Effector memory CD4-positive, alpha-beta T cell (primary cell): ENCODE measurements at places on chromosomes 11 and 22.

- no peak for DNase-seq
These were observed 460.0 kb downstream of the BUD13 start for GRCh38 chr11:116312570-116313391.

DNA sequence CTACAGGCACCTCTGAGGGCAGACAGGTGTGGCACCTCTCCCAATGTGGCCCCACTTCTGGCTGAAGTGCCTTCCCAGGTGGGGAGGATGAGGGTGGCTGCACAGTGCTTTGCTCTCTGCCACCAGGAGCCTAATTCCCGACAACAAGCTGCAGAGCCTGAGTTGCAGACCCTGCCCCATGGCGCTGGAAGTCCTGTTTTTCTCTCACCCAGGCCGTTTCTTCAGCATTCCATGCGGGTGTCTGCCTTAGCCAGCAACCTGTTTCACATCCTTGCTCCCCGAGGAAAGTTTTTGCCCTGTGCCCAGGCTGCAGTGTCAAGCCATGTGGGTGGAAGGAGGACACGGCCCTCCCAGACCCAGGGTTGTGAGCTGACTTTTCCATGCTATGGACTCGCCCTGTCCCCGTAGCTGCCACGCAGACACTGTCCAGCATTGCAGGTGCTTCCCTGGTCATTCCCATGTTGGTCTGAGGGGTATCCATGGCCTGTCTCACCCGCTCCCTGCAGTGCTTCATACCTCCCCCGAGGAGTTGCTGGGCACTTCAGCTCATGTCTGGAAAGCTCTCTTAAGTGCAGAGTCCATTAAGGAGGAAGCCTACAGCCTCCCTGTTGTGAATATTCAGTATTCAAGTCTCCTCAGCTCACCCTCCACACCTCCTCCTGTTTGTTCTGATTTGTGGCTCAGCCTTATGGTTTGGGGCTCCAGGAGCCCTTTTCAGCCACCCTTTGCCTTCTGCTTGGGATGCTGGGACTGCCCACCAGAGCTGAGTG, 2.9 kb downstream of the DAGLA start:
- no peak for DNase-seq

- no peak for DNase-seq
These were observed 76.7 kb downstream of the FAR1 start for GRCh38 chr11:13745165-13745564.

DNA sequence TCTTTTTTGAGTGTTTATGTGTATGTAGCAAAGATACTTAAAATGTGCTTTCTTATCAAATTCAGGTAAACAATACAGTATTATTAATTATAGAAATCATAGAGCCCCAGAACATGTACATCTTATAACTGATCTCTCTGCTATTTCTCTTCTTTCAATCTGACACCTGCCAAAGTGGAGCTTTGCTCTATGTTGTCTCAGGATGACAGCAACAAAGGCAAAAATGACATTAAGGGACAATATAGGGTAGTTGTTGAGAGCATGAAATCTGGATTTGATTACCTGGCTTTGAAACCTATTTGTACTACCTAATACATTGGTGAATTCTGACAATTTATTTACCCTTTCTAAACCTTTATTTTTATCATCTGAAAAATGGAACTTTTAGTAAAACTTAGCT, 7.0 kb downstream of the OR5J2 start:
- DNase-seq = no peak

- DNase-seq = no peak
These were observed 211.0 kb downstream of the GRIK4 start for GRCh38 chr11:120722524-120722923.

- DNase-seq = no peak
These were observed 76.1 kb upstream of the LIN7C start for GRCh38 chr11:27582621-27583020.

DNA sequence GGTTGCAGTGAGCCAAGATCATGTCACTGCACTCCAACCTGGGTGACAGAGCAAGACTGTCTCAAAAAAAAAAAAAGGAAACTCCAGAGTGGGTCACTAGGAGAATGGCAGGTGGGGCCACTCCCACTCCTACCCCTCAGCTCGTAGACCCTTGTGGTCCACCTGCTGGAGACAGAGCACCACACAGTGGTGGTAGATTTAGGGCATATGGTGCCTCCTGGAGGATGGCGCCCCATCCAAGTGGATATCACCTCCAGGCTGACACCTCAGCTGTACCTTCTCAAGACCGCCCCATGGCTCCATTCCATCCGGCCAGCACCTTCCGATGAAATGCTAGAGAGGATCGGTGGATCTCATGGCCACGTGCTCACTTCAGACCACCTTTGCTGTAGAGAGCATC, 6.2 kb downstream of the CYTH4 start:
- no peak for DNase-seq

DNA sequence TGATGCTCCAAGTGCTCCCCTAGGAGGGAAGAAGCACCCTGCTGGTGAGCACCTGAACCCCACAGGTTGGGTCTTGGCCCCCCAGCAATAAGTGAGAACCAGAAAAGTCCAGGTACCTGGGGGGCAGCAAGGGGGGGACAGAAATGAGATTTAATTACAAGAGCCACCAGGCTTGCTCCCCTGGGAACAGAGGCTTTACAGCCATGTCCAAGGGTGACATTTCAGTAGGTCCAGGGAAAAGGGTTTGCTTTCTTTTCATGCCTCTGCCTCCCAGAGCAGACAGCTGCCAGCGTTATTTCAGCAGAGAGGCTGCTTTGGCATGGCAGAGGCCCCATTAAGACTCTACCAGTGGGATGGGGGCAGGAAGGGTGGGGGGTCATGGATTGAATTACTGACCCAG, 437.7 kb downstream of the BUD13 start:
- no peak for DNase-seq

GRCh38 chr11:118401880-118402590, 629 bp downstream of the ATP5MG start:
- no peak for DNase-seq

- DNase-seq = no peak
These were observed 15.5 kb downstream of the RHBDD3 start for GRCh38 chr22:29251981-29252911.

DNA sequence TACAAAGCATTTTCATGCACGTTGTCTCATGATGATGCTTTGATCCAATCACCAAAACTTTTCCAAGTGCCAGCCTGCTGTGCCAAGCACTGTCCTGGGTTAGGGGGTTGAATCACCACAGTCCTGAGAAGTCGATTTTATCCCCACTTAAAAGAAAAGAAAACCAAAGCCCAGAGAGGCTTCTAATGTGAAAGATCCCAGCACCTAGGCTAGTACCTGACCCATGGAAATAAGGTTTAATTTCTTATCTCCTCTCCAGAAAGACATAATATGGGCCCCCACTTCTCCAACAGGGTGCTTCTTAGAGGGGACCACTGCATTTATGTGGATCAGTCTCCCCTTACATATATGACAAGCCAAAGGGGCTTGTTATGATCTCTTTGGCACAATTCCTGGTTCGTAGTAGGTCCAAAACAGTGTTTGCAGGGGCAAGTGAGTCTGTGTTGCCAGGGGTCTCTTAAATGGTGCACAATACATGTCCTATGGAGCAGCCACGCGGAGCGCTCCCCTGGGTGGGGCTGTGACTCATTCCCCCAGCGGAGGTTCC, 1.9 kb upstream of the BCL9L start:
- no peak for DNase-seq

GRCh38 chr11:73980001-73980961, 2.4 kb downstream of the UCP2 start:
- peak; percentile 66 for DNase-seq

GRCh38 chr22:22684580-22685561, 40.5 kb downstream of the GGTLC2 start:
- DNase-seq = no peak

DNA sequence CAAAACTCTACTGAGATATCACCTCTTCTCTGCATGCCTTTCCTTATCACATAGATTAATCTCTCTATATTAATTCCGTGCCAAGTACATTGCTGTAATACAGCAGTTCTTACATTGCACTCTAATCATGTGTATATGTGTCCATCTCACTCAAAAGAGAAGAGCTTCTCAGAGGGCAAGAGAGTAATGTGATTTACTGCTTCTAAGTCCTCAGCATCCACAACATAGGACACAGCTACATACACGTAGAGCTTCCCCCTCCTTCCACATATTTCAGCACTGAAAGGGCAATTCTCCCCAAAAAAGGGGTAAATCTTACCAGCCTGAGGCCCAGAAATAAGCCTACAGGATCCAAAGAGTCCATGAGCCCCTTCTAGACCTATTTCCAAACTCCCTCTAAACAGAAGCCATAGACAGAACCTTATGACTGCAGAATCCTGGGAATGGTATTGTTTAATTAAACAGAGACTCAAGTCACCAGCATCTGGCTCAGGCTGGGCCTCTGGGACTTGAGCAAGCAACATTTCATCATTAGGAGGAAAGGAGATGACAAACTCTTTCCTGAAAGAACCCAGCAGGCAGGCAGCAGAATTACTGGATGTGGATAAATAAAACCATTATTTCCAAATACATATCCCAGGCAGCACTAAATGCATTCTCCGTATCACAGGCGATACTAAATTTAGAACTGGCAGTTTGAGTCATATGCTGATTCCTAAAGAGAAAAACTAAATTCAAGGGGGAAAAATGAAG, 87.2 kb downstream of the KCNC1 start:
- DNase-seq = no peak

DNA sequence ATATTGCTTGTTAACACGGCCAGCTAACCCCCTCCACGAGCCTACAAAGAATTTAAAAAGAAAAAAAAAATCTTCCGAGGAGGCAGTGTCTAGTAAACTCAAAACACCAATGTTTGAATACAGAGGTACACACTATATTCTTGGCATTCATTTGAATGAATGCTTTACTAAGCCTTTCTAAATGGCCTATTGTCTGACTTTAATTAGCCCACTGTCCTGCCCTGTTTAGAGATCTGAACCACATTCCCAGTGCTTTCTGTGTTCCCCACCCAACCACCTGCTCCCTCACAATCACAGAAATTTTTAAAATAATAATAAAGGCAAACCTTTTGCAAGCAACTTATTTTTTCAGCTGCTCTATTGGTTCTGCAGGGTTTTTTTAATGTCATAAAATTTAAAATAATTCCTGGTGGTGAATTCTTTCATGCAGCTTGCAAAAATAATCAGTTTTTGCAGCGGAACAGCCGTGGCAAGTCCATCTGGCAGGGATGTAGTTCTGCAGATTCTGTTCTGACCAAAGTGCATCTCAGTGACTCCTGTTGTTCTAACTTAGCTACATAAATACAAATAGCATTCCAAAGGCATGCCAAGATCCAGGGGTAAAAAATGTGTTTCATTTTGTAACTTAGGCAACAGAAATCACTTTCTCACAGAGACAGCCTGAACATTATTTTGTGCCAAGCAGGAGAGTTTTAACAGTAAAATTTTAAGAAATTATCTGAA, 23.8 kb downstream of the POU2AF2 start:
- no peak for DNase-seq

DNA sequence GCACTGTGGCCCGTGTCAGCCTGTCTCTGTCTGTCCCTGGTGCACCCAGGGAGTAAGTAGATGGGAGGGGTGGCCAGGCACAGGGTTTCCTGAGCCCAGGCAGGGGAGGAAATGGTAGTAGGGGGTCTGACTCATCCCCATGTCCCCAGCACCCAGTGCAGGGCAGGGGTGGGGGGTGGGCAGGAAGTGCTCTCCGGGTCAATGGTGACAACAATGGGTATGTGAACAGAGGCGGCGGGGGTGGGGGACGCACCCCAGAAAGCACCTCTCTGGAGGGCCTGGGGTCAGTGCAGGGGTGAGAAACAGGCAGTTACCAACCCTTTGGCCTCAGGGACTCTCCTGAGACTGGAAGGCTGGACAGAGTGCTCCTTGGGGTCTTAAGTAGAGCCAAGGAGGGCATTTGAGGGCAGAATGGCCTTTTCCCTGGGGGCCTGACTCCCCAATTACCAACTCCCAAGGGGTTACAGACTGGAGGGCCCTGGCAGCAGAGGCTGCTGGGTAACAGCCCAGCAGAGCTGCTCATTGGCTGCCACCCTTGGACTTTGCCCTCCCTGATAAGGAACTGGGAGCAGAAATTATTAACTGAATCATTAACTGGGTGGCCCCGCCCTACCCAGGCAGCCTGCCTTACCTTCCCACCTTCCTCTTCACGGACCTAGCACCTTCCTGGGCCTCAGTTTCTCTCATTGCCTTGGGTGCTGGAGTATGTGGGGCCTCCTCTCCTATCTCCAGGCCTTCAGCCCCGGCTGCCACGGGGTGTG, 4.2 kb downstream of the MYRF start:
- no peak for DNase-seq

DNA sequence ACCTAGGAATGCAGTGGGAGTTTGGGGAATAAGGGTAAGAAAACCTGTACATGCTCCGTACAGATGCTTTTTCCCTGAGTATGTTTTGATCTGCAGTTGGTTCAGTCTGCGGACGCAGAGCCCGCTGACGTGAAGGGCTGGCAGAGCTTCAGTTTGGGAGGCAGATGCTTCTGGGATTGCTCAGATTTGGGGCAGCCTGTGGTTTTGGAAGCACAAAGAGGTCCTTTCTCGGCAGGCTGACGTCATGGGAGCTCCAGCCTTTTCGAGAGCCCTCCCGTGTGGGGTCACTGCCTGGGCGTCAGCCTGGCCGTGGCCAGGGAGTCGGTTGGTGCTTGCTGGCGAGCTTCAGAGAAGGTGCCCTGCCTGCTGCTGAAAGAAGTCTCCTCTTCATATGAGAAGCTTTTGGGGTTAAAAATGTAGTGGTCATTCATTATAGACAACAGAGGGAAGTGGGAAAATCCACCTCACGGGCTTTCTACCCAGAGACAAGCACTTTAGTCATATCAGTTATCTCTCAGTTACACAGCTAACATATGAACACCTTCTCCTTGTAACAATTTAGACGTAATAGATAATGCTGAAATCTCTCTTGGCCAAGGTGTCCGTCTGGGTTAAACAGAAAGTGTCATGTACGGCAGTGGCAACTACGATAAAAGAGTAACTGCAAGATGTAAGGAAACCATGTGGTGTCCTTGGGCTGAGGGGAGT, 26.8 kb downstream of the TPCN2 start:
- DNase-seq = no peak

DNA sequence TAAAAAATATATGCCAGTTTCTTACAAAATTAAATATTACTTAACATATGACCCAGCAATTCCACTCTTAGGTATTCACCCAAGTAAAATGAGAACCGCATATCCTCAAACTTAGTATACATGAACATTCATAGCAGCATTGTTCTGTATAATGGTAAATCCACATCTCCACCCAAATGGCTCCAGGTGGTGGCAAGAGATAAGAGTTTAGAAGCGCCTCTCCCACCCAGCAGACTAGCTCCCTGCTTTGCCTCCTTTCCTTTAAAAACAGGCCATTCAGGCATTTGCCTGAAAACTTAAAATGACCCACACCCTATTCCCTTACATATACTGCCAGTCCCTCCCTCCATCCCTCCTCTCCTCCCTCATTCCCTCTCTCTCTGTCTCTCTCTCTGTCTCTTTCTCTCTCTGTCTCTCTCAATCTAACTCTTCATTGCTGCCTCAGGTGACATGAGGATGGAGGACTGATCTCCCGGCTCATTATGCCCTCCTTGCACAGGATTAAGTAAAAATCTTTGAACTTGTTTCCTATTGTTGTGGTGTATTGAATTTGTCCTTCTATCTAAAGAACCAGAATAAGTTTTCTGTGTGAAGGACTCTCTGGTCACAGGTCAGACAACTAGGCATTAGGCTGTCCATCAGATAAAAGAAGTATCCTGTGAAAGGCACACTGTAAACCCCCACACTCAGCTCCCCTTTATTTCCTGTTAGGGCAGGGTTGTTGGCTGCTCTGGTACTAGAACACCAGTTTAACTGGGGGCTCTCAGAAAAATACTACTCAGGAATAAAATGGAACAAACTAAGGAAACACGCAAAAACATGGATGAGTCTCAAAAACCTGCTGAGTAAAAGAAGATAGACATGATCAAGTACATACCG, 48.3 kb downstream of the RRP8 start:
- no peak for DNase-seq

GRCh38 chr22:43835166-43835565, 23.1 kb upstream of the EFCAB6 start:
- no peak for DNase-seq

- DNase-seq = no peak
These were observed 24.2 kb downstream of the TSKU start for GRCh38 chr11:76807206-76807875.
